ENCODE measurements at places on chromosomes 13 and 19.

GRCh38 chr13:48437371-48437770 lies 24.5 kb upstream of the LPAR6 start:
- peak; percentile 25 for DNase-seq

DNA sequence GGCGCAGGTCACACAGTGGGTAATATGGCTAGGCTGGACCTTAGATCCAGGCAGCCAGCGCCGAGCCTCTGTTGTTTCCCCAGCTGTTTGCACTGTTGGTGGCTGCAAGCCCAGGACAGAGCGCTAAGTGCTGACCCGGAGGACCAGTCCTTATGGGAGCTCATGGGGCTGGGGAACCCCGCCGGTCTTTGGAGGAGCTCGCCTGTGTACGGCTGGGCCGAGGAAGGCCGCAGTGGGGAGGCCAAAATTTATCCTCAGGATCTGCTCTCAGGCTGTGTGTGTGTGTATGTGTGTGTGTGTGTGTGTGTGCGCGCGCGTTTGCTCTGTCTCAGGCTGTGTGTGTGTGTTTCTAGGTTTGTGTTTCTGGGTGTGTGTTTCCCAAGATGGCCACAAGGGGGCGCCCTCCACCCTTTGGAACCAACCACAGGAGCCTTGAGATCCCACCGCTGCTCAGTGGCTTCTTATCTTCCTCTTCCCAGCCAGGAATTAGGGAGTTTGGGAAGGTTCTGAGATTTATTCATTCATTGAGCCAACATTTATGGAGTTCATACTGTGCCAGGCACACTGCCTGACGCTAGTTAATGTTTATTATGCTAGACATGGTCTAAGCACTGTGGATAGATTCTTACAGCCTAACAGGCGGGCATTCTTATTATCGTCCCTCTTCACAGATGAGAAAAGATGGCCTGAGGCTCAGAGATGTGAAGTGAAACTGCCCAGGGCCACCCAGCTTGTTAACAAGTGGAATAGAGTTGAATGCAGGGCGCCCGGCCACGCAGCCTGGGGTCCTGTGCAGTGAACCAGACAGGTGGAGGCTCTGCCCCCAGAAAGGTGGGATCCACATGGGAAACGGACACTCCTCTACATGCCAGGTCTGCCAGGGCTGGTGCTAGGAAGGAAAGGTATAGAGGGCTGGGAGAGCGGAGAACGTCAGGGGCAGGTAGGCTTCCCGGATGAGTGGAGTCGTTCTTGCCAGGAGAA lies 13.0 kb downstream of the PGLYRP1 start:
- DNase-seq, result peak; percentile 59

- DNase-seq, result peak; percentile 73
Measured at GRCh38 chr13:106917673-106918556, 350.0 kb upstream of the ARGLU1 start.

DNA sequence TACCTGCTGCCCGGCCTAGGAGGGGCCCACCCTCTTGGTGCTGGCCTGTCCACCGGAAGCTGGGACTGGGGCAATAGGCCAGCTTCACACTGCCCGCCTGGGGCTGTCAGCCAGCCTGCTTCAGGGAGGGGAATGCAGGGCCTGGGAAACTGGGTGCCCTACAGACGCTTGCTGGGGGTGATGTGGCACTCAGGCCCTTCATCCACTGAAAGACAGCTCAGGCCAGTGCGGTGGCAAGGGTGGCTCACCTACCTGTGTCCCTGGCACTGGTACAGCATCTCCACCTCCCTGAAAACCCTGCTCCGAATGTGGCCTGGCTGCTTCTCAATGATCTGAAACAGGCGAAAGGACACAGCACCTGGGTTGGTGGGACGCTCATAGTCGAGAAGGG lies 7.8 kb downstream of the MKNK2 start:
- DNase-seq, result no peak

DNA sequence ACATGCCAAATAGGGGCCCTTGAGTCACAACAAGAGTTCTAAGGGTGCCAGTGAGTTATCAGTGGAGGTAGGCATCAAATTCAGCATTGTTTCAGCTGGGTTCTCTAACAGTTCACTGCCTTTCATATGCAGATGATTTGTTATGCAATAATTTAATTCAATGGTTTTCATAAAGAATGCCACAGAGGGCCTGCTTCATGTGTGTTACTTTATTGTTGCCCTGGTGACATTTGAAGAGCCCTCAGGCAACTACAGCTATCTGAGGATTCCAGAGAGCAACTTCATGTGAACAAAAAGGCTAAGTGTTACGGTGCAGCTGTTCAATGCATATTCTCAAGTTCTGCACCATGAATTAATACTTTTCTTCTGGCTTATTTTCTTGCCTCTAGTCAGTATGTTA lies 43.1 kb upstream of the STARD13 start:
- no peak for DNase-seq

GRCh38 chr19:37334179-37335071 lies 36.5 kb upstream of the ZNF527 start:
- peak; percentile 83 for DNase-seq

DNA sequence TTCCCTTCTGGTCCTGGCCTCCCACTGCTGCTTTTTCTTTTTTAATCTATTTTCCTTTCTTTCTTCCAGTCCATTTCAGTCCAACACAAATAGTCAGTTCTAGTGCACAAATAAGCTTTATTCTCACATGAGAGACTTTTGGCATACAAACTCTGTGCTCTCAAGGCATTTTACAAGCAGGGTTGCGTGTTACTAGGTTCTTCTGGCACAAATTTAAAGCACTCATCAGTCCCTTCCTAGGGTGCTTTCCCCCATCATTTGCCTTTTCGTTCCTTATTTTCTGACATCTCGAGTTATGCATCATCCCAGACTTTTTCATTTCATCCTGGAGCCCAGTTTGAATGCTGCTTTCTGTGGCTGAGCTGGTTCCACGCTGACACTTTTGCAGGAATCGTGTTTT lies 29.8 kb upstream of the IL17D start:
- no peak for DNase-seq

- peak; percentile 50 for DNase-seq
Measured at GRCh38 chr19:15194938-15195337, 5.9 kb downstream of the NOTCH3 start.

GRCh38 chr19:34134190-34135053 lies 37.9 kb upstream of the LSM14A start:
- DNase-seq, result peak; percentile 90

GRCh38 chr13:44605275-44605674 lies 29.1 kb upstream of the TSC22D1 start:
- peak; percentile 31 for DNase-seq

DNA sequence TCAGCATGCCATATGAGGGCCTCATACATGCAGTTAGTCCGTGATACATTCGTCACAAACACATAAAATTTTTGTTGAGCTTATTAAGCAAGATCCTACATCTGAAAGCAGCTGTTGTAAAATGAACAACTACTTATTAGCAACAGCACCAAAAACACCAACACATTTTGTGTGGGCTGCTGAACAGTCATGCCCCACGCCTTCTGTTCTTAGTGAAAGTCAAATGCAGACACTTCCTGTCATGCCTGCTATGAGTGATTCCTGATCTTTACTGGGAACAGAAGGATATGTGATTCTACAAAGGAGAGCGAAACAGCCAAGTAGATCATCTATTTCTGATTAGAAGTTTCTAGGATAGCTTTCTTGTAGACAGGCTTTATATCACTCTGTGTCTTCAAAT lies 4.2 kb upstream of the B3GLCT start:
- no peak for DNase-seq

DNA sequence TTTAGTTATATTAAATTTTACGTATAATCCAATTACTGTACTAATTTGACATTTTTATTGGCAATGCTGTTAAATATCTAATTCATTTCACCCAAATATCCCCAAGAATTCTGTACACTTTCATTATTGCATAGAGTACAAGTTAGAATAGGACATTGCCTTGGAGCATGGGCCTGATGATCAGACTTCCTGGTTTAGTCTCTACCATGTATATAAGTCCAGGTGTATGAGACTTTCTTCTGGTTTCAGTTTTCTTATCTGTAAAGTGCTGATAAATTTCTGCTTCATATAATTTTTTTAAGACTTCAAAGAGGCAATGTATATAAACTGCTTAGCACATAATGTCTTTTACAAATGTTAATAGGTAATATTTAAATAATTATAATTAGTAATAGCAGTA lies 179.4 kb downstream of the KLF12 start:
- DNase-seq, result no peak

DNA sequence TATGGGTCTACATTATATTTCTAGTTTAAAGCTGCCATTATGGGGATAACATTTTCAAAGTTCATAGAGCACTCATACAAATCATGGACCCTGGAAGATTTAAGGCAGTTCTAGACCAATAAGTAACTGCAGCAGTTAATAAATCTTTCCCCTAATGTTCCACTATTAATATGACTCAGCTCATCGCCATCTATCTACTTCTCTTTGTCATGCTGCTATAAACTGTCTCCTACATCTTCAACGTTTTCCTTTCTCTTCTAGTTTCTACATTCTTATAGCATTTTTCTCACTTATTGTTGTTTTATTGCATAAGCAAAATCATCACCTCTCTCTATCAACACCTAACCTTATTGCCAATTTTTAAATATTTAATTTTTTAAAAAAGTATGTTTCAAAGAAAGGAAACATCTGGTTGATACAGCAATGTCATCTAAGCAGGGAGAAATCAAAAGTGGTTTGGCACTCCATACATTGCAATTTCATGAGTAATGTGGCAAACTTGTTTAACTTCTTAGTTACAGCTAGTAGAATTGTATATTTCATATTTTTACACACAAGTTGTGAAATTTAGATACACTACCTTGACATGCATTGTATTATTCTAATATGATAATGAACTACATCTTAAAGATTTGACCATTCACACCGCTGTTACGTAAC lies 1500.4 kb upstream of the MIR17HG start:
- DNase-seq, result no peak

DNA sequence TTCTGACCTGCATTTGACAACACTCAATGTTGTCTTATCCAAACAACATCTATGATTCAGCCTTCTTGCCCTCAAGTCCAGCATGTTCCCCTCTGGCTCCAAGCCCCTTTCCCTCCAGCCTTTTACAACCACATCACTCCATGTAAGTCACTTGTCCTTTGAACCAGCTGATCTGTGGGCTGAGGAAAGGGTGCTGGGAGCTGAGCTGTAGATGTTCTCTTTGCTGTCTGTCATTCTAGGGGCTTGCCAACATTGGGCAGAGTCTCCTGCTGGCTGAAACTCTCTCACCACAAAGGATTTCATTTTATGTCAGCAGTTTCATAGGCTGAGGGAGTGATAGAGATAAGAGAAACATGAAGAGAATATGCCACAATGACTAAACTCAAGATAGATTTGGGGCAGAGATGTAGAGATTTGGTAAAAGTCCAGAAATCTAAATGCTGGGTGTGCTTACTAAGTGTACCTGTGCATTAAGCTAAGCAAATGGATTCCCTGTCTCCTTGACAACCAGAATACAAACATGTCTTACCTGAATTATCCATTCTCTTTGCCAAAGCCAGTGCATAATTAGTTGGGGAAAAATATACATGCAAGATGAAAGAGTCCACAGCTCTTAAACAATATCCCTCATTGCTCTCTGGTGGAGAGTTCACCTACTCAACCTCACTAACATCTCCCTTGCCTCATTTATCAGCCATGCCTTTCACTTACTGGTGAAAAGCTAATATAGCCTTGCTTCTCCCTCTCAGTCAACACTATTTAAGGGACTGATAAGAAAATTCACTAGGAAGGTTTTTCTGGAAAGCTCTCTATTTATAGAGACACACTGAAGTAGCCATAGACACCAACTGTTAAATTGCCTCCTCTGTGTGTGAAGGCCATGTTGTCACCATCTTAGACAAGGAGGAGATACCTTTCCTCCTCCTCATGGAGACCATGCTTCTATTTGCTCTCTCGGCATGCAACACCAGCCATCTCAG lies 175.5 kb upstream of the SERP2 start:
- DNase-seq, result no peak

DNA sequence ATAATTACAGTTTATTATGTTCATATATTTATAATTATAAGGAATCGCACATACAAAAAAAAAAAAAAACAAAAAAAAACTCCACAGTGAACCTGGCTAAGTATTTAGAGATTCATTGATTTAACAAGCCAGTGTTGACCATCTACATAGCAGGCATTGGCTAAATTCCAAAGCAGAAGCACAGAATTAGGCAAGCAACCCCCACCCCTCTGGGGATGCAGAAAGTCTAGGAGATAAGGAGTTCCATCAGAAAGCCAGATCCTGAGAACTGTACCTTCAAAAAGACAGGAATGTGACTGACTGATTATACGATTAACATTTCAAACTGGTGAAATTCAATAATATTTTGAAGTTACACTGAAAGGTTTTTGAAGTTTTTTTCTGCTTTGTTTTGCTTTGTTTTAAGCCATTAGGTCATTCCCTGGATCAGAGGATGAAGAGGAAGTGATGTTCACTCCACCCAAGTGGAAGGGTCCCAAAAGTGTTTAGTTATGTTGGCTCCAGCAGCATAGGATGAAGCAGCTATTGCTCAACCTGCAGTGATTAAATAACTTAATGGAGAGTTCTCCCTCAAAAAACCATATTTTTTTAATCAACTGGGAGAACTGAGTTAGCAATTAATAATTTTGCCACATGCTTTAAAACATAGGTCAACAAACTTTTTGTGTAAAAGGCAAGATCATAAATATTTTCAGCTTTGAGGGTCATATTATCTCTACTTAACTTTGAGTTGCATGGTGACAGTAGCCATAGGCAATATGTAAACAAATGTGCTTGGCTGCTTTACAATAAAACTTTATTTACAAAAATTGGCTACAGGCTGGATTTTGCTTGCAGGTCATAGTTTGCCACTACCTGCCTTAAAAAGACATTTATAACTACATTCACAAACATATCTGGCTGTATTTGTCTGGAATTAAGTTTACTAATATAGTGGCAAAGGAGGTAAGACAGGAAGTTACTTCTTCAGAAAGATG lies 49.6 kb downstream of the DOCK9 start:
- peak; percentile 75 for DNase-seq

DNA sequence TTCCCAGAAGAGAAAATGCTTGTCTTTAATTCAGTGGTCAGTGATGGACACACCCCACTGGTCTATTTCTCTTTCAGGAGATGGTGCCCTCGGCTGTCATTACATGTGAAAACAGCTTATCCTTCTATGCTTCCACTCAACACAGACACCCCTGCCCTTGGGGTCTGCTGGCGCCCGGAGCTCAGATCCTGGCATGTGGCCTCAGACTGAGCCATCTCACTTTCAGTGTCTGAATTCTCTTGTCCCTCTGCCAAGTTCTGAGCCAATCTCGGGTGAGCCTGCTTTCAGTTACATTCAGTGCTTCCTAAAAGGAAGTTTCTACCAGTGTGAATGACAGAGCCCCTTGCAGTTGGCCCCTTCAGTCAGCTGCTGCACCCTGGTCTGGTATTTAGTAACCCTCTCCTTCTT lies 293.6 kb downstream of the DNAJC15 start:
- DNase-seq, result peak; percentile 65

- DNase-seq, result no peak
Measured at GRCh38 chr13:28012896-28013295, 24.4 kb upstream of the URAD start.

DNA sequence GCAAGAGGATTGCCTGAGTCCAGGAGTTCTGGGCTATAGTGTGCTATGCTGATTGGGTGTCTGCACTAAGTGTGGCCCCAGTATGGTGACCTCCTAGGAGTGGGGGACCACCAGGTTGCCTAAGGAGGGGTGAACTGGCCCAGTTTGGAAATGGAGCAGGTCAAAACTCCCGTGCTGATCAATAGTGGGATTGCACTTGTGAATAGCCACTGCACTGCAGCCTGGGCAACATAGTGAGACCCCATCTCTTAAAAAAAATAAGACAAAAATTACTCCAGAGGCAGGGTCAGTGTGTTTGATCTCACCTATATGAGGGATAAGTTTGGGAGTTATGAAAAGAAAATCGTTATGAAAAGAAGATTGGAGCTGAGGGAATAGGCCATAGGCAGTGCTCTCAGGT lies 21.7 kb downstream of the PAF1 start:
- DNase-seq, result no peak

Measured in MG63 (cell line).